Dorsolateral prefrontal cortex (tissue), 122 donors: ENCODE measurements at places on chromosomes 4 and X.
A peak's percentile ranks its signal among the peaks of the same experiment; 100 is the strongest.

DNA sequence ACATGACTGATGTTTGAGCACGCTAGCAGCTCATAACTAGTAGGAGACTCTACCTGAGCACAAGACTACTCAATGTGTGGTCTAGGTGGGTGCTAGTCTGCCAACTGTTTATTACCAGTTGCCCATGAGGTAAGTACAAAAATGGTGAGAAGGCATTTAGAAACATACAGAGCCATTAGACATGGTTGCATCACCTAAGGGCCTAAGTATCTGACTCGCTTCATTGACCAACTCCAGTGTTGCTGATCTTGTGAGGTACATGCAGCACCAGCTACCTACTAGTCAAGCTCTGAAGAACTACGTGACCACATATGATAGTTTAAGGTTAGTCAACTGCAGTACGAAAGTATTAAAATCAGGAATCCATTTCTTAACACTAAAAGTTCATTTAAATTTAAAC lies 39.9 kb downstream of the APBB2 start:
- no peak for DNase-seq

DNA sequence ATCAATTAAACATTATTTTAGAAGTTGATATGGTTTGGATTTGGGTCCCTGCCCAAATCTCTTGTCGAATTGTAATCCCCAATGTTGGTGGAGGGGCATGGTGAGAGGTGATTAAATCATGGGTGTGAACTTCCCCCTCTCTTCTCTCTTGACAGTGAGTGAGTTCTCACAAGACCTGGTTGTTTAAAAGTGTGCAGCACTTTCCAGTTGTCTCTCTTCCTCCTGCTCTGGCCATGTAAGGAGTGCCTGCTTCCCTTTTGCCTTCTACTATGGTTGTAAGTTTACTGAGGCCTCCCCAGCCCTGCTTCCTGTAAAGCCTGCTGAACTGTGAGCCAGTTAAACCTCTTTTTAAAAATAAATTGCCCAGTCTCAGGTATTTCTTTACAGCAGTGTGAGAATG lies 141.4 kb downstream of the GALNTL6 start:
- no peak for DNase-seq

DNA sequence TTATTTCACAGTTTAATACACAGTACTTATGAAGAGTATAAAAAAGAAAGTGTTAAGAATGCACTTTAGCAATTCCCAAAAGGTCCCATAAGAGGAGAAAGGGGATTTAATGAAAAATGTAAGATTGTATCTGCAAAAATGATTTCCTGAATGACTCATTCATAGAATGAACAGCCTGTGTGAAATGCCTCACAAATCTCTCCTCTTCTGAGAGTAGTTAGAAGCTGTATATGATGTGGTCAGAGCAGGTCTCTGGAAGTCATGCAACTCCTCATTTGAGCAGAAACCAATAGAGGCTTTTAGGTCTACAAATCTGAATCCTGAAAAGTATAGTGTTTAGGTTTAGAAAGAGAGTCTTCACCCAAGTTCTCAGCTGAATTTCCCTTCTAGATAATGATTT lies 381.3 kb upstream of the INTU start:
- DNase-seq: no peak

- DNase-seq: no peak
Observed at GRCh38 chr4:114036426-114036825, 57.0 kb upstream of the ARSJ start.

DNA sequence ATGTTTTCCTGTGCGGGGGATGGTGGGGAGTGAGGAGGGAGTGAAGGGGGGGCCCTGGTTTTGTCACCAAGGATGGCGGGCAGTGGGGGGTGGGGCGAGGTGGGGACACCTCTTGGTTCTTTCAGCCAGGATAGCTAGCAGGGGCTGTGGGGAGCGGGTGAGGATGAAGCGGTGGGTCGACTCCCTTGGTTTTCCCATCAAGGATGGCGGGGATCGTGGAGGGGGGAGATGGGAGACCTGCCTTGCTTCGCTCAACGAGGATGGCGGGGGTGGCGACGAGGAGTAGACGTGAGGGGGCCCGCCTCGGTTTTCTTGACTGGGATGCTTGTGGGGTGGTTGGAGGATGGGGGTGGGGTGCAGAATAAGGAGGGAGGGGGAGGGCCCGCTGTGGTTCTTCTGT lies 643 bp downstream of the FHL1 start:
- DNase-seq: no peak

GRCh38 chrX:155876704-155877103 lies 4.4 kb upstream of the VAMP7 start:
- DNase-seq: no peak

DNA sequence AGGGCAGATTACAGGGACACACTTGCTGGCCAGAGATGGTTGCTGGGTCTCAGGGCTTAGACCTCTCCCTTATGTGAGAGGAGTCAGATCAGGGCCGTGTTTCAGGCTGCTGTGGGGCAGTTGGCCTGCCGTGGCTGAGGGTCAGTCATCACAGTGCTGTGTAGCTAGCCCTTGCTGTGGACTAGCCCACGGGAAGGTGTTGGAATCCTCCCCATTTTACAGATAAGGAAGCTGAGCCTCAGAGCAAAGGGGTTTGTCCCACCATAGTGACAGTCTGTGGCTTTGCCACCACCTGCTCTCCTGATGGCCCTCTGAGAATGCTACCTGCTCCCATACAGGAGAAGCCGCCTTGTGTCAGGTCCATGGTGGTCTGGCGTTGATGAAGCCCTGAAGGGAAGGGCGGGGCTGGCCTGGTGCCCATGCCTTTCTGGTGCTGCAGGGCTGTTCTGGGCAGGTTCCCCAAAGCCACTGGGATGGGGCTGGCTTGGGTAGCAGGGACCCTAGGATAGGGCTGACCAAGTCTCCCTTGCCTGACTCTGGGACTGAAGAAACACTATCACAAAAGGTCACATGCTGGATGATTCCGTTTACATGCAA lies 2.4 kb upstream of the FAM53A start:
- peak; percentile 20 for DNase-seq

DNA sequence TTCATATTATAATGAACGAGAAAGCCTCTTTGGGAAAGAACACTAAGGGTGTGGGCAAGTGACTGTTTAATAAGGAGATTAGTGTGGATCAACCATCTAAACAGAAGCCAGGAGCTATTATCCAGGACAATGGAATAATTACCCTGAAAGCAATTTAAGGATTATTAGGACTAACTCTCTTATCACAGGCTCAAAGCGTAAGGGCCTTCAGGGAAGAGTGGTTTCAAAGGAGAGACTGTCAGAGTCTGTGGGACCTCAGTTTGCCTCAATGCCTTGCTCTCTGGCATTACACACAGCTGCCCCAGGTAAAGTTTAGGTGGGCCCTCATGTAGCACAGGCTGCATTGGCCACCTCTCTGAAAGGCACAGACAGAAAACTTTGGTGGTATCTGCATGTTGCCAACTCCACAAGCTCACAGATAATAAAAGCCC lies 717.2 kb upstream of the ADGRL3 start:
- no peak for DNase-seq
